ENCODE measurements at places on chromosomes 12 and 14. TPM values are rescaled to one million over a fixed set of nuclear protein-coding genes. Genes with fewer than 3 reads are reported as not detected.

Gene TAS2R8
- total RNA-seq = not detected

- DNase-seq = no peak
Observed at GRCh38 chr12:131571827-131572226, 139.1 kb upstream of the SFSWAP start.

- DNase-seq = no peak
Observed at GRCh38 chr14:96594961-96595360, 92.8 kb downstream of the PAPOLA start.

DNA sequence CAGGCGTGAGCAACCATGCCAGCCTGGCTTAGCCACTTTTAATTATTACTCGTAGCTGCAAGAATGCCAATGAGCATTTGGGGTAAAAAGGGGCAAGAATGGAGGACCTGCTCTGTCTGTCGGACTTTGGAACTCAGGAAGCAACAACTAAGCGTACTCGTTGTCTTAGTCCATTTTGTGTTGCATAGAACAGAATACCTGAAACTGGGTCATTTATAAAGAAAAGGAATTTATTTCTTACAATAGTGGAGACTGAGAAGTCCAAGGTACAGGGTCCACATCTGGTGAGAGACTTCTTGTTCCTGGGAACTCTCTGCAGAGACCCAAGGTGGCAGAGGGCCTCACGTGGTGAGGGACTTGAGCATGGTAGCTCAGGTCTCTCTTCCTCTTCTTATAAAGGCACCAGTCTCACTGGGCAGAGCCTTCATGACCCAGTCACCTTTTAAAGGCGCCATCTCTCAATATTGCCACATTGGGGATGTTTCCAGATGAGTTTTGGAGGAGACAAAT, 29.2 kb downstream of the SLC35E3 start:
- no peak for DNase-seq

GRCh38 chr14:50533806-50534205, 1.4 kb upstream of the MAP4K5 start:
- DNase-seq = no peak

All from A172 (cell line).